Foreskin fibroblast (primary cell): ENCODE measurements at places on chromosomes 7 and 10.

DNA sequence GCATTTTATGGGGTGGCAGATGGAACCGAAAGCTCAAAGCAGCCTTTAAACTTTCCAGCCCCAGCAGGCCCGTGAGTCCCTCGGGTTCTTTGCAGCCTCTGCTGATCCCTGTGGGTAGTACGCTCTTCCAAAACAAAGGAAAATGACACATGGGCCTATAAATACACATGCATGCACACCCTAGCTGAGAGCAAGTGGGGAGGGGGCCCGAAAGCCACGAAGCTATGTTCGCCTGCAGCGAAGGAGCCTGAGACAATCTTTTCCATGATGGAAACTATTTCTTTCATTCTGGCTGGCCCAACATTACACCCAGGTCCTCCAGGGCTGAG lies 32.2 kb downstream of the CALML5 start:
- DNase-seq, result no peak

DNA sequence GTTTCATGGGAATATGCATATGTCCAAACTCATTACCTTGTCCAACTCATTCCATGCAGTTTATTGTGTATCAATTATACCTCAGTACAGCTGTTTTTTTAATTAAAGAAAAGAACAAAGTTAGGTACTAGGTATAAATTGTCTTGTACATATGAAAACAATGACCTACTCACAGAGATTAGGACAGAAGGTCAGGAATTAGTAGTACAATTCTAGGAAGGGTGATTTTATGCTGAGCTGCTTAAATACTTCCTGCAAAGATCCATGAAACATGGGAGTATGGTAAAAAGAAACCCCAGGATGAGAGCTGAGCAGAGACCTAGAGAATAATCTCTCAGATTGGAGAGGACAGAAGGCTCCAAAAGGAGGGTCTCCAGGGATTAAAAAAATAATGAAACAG lies 13.8 kb upstream of the KDM7A start:
- DNase-seq, result no peak

DNA sequence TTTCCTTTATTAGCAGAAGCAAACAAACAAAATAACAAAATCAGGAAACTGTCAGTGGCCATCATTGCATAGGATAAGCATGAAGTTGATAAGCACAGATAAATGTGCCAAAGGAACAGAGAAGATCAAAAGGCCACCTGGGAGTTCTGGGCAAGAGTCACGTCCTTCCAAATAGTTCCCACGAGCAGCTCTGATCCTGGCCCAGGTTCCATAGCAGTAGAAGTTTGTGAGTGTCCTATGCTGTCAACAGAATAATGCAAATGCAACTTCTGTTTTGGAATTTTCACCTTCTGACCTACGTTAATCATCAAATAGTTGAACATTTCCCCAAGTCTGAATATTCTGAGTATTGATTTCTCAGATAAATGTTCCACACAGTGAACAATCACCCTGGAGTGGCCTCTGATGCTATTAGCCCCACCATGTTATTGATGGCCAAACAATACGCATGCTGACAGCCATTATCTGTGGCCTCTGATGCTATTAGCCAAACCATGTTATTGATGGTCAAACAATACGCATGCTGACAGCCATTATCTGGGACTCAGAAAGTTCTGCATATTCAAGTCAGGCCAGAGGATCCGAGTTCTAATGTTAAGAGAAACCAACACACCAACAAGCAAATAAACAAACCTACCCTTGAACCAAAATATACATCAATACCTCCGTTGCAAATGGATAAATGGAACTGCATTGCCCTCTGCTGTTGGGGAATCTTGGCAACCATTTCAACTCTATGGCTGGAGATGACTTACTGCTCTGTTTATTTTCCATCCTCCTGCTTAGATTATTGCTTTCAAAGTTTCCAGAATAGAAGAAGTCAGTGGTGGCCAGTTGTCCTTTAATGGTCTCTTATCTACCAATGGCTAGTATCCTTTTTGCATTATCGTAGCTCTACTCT lies 63.3 kb downstream of the MRC1 start:
- DNase-seq, result peak; percentile 36

DNA sequence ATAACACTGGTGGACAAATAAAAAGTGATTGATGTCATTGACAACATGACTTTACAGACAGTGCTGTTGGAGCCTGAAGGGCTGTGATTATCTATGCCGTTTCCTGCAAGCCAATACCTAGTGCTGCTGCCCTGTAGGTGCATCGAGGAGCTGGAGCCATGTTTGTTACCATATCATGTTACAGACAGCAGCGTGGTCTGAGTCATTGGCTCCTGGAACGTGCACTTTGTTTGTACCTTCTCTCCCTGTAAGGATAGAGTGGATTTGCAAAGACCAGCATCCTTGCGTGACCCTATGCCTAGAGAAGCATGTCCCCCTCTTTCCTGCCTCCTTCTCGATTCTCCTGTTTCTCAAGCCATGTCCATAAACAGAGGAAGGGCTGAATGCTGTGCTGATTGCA lies 597.2 kb downstream of the TYW1 start:
- DNase-seq, result no peak

GRCh38 chr7:8747338-8747737 lies 313.9 kb downstream of the NXPH1 start:
- DNase-seq, result no peak

DNA sequence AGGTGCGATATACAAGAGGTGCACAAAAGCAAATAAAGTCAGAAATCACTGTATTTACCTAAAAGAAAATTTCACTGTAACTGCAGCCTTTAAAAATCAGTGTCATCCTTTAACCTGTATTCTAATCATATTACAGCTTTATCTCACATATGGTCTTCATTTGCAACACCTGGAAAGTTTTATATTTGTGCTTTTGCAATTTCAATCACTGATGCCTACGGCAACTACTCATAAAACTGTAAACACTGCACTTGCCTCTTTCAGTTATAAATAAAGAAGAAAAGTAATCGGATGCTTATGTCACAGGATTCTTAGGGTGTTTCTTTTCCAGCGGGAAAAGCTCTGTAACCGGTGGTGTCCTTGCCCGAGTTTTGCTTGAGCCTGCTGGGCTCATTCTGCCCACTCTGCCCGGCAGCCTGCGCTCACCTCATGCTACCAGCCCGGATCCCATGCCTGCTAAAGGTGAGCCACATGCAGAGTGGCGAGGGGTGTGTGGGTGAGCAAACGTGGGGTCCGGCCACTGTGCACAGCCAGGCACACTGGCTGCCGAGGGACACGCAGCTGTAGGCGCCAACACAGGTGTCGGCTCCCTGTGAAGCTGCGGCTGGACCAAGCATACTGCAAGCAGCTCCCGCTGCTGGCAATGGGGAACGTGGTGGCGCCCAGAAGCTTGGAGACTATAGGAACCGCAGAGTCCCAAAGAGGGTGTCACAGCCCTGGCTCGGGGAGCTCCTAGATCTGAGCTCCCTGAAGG lies 56.3 kb upstream of the ABCB5 start:
- no peak for DNase-seq

- no peak for DNase-seq
Measured at GRCh38 chr10:62147425-62147824, 121.2 kb downstream of the RTKN2 start.

- no peak for DNase-seq
Measured at GRCh38 chr7:92251181-92251580, 5.4 kb downstream of the ANKIB1 start.

GRCh38 chr10:72244573-72245038 lies 28.5 kb upstream of the ASCC1 start:
- DNase-seq, result peak; percentile 32

- no peak for DNase-seq
Measured at GRCh38 chr7:87920578-87920977, 13.5 kb upstream of the ADAM22 start.

DNA sequence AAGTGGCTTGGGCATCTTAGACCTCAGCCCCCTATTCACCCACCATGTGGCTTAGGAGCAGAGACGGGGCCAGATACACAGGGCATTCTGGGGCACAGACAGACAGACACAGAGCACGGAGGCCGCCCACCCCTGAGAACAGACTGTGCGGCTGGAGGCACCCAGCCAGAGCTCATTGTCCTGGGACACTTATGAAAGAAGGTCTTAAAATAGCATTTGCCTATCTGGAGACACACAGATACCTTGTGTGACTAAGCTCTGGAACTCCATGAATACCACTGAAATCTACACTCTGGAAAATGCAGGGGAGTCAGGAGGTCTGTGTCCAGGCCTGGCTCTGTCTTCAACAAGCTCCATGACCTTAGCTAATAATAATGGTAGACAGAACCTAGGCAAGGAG lies 41.4 kb upstream of the ADO start:
- DNase-seq, result no peak

DNA sequence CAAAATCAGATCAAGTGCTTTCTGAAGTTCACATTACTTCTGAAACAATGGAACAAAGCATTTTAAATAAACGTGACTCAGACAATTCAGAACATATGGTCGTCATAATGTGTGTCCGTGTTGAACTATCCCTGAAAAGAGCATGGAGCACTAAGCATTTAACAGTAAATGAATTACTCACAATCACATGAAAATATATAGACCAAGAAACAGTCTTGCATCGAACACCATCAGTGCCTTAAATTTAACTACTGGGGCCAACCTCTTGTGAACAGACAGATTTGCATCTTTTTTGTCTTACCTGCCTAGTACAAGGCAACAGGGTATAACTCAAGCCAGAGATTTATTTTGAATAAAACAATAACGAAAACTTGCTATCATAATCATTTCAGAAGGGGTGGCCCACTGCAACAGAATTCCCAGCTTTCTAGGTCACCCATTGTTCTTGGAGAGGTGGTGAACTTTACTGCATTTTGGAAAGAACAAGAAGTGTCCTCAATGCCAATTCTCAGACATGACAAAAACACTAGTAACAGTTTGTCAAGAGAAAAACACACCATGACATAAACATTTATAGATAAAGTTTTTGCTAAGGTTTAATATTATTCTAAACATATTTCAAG lies 293.5 kb downstream of the SFMBT2 start:
- peak; percentile 51 for DNase-seq

DNA sequence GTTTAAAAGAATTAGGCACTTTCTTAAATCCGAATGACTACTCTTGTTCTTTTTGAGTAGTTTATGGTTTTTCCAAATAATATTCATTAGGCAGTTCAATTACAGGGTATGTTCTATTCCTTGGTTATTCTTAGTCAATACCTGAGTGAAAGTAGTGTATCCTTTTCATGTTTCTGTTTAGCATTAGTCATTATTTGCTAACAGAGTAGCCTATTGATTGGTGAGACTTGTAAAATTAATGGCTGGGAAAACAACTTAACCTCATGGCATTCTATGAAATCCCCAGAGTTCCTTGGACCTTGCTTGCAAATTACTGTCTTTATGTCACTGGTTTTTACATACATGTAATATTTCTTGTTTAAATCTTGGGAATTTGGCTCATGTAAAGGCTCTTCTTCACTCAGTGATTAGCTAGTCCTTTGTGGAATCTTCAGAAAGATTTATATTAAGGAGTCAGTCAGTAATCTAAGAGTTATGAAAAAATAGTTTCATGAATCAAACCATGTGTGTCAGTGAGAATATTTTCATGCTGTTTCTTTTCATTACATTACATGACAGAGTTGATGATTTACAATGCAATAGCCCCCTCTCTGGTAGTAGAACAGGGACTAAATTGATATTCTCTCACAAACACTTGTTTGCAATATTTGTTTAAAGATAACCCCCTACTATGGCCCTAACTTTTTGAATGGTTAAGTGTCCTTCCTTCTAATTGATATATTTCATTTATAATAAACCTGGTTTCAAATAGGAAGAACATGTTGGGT lies 81.5 kb upstream of the LRRTM3 start:
- no peak for DNase-seq

GRCh38 chr10:75922435-75922834 lies 491.0 kb downstream of the LRMDA start:
- peak; percentile 24 for DNase-seq

DNA sequence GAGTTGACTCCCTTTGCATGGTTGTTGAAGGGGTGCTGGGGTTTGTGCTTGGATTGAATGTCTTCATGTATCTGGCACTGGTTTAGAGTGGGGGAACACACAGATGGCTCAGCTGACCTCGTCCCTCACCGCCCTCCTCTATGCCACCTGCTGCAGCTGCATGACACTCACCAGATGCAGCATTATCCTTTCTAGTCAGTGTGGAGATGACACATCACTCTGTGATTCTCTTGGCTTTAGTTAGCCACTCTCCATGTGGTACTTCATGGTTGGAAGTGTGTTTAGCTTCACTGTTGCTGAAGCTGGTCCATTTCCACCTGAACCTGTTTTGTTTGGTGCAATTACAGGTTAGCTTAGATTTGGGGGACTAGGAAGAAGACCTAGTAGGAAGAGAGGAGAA lies 56.3 kb upstream of the BMPER start:
- DNase-seq, result peak; percentile 60

- DNase-seq, result peak; percentile 40
Measured at GRCh38 chr10:108911814-108912541, 1011.3 kb downstream of the XPNPEP1 start.

DNA sequence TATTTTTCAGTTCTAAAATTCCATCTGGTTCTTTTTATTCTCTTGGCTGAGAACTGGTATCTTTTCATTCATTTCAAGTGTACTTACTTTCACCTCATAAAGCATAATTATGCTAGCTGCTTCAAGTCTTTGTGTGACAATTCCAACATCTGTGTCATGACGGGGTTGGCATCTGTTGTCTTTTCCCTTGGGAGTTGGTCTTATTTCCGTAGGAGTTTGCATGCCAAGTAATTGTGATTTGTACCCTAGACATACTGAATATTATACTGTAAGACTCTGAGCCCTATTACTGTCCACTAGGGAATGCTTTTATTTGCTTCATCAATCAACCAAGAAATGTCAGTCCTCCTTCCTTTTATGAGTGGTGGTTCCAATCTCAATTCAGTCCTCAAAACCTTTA lies 24.6 kb upstream of the HUS1 start:
- no peak for DNase-seq

DNA sequence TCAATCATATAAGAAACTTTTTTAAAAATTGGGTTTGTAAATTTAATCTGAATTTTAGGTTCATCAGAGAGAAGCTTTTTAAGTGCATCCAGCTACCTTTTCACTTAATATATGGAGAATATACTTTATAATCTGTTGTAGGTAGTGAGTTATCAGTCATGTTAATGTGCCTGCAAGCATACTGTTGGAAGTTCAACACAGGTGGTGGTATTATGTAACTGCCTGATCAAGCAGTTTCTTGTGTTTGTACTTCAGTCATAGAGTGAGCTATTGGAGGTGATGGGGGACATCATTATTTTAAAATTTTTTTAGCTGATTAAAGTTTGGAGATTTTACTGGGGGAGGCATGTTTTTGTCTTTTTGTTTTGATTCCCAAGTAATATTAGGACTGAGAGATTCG lies 2.5 kb downstream of the TNKS2 start:
- DNase-seq, result no peak

DNA sequence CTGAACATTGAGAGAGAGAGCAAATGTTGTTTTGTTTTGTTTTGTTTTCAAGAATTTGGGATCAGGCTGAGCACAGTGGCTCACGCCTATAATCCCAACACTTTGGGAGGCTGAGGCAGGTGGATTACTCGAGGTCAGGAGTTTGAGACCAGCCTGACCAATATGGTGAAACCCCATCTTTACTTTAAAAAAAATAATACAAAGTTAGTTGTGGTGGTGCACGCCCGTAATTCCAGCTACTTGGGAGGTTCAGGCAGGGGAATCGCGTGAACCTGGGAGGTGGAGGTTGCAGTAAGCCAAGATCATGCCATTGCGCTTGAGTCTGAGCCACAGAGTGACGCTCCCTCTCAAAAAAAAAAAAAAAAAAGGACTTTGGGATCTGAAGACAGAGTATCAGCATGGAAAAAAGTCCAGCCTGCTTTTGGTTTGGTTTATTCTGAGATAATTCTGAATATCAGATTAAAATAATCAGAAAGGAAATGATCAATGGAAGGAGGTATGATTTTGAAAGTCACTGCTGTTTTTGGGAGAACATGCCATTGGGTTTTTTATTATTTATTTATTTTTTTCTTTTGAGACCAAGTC lies 1.9 kb upstream of the ITIH2 start:
- DNase-seq, result no peak

GRCh38 chr7:138226001-138226476 lies 149.8 kb downstream of the AKR1D1 start:
- DNase-seq, result no peak
